C1 segment of cervical spinal cord (tissue), 14 donors: ENCODE measurements at places on chromosomes 11 and 22.

- DNase-seq = no peak
These were observed 725 bp downstream of the CASTOR1 start for GRCh38 chr22:30288419-30289140.

DNA sequence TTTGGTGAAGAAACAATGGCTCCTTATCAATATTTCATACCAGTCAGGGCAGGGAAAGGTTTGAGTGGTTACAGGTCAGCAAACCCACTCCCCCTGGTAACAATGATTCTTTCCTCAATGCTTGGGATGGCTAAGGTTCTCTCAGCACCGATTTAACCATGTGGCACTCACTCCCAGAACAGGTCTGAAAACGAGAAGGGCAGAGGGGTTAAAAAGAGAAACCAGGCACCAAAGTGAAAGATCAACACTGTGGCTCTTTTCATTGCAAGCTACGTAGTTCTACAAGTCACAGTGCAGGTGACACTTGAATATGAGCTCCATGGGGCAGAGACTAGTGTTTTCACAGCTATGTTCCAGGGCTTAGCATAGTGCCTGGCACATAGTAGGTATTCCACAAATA, 132.4 kb downstream of the PLEKHA7 start:
- no peak for DNase-seq

GRCh38 chr22:17167486-17167885, 8.4 kb upstream of the HDHD5 start:
- peak; percentile 32 for DNase-seq

DNA sequence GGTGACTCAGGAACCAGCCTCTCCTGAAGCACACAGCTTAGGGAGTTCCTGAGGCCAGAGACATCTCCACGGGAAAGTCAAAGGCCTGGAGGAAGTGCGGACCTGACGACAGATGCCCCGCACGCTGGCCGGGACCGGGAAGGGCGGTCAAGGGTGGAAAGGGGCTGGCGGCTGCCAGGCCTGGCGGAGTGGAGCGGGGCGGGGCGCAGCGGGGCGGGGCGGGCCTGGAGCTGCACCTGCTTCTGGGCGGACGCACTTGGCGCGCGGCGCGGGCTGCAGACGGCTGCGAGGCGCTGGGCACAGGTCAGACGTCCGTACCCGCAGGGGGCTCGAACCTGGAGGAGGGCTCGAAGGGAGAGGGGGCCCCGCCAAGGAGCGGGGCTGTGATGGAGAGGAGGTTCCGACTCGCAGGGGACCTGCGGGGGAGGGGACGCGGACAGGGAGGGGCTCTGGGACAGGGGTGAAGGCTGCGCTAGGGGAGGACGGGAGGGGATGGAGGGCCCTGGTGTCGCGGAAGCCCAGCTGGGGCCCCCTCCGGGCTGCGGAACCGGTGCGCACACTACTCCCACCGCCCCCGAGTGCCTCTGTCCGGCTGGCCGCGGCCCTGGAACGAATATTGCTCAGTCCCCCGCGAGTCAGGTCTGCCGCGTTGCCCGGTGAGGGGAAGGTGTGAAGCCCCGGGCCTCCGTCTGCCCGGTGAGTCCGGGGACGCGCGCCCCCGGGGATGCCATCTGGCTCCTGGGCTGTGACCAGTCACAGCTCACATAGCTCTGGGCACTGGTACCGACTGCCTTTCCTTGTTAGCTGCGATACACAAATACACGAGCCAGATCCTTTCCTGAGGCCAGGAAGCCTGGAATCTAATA, at the start of gene TMEM45B:
TSS of gene TMEM45B (plus strand) at position 253 of the 866 bp plus-strand sequence. CDS start 36,635 bp downstream, outside the sequence.
- DNase-seq = no peak

GRCh38 chr22:37018086-37018814, 997 bp downstream of the TST start:
- DNase-seq = no peak

- no peak for DNase-seq
These were observed 144.6 kb downstream of the KIF18A start for GRCh38 chr11:27963370-27963769.

DNA sequence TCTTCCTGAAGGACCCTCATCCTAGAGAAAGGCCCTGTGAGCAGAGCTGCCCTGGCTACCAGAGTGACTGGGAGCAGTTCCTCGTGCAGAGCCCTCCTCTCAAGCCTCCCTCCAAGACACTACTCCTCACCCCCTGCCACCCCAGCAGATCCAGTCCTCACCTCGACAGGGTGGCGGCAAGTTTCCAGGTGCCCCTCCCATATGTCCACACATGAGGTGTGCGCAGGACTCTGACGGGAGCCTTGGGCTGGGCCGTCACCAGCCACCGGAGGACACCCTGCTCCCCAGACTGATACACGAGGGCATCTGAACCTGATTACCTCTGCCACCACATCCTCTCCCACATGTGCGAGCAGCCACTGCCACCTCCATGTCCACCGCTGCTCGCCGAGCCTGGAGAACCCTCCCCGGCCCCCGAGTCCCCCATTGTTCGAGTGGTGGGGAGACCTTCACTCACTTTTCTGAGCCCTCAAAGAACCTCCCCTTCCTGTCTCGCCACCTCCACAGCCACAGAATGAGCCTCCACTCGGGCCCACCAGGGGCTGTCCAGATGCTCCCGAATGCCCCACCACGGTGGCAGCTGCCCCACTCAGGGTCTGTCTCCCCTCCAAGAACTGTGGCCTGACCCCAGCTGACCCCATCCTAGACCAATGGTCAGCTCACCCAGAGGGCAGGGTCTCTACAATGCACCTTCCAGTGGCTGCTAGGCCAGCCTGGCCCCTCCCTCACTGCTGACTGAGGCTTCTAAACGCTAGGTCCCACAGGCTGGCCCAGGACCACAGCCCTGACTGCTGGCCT, 62.5 kb downstream of the DGCR2 start:
- DNase-seq = no peak

GRCh38 chr11:37858398-37858797, 1260.4 kb upstream of the RAG2 start:
- DNase-seq = no peak

GRCh38 chr22:42313804-42314581, 43.5 kb upstream of the TCF20 start:
- DNase-seq = no peak

- no peak for DNase-seq
These were observed 36.5 kb upstream of the DNAJB13 start for GRCh38 chr11:73914284-73914683.

GRCh38 chr11:93653080-93653479, 8.4 kb upstream of the CEP295 start:
- no peak for DNase-seq
